Uterus (tissue), 4 donors: ENCODE measurements at places on chromosomes 5 and 9. TPM values are rescaled to one million over a fixed set of nuclear protein-coding genes. Genes with fewer than 3 reads are reported as not detected.

DNA sequence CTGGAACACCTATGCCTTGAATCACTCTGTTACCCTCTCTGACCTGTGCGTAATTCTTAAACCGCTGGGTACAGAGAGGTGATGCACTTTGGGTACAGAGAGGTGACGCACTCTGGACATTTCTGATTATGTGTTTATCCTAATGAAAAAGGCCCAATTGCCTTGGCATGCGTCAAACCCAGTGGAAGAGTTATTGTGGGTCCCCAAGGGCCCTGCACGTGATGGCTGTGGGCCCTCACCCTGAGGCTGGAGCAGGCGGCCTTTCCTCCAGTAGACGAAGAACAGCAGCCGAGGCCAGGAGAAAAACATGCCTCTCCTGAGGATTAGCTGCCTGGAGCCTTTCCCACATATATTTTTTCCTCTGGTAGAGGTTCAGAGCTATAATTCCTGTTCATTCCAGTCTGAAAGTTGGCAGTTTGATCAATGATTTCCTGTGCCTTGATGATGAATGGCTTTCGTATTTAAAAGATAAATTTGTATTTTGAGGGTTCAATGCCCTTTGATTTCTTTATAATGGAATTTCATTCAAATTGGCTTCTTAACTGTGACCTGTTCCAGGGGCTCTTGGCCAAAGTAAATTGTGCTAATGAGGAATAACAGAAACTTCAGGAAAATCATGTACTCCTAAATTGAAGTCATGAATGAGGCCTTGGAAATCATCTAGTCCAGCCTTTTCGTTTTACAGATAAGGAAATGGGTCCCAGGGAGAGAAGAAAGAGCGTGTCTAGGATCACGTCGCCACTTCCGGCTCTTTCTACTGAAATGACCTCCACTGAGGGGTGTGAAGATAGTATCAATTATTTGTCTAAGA is 22.8 kb downstream of the ACER2 start:
- DNase-seq = peak; percentile 69
- H3K4me1 ChIP-seq = no peaks in the 10 kb centered on the region
- H3K27me3 ChIP-seq = no peaks in the 10 kb centered on the region
- H3K27ac ChIP-seq = peak overlapping the region; percentile 68
- no peaks in the 10 kb centered on the region for H3K36me3 ChIP-seq

GRCh38 chr5:131672776-131673175 is 37.7 kb upstream of the RAPGEF6 start:
- no peaks in the 10 kb centered on the region for H3K36me3 ChIP-seq
- no peaks in the 10 kb centered on the region for H3K27me3 ChIP-seq
- no peak for DNase-seq
- peaks cover 15% of the 10 kb centered on the region for H3K4me1 ChIP-seq
- no peak overlapping the region for H3K4me3 ChIP-seq

GRCh38 chr5:28408186-28408585 is 1369.8 kb upstream of the CDH9 start:
- DNase-seq = no peak
- H3K4me3 ChIP-seq = no peak overlapping the region

DNA sequence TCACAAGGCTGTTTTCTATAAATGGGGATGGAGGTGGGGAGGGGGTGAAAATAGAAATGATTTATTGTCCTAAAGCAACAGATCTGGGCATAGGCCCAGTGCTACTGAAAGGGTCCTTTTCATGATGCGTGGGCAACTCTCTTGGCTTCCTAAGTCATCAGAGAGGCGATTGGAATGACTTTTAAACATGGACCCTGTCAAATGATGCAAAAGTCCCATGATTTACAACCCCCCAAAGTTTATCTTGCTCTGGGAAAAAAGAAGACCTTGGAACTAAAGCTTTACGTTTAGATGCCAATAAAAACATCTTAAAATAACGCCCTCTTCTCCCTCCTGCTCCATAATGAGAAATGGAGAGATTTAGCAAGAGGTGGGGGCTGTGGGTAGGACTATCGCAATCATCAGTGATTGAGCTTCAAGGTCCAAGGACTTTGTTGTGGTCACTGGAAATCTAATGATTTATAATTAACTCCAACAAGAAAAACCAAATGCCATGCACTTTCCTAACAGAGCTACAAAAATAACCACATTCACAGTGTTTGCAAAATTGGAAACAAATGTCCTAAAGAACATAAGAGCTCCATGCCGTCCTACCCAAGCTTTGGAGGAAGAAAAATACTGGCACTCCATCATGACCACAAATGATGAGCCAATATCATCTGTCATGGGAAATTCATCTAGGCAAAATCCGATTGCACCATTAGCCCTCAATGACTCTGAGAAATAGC is 167.5 kb upstream of the CLINT1 start:
- no peaks in the 10 kb centered on the region for H3K27me3 ChIP-seq
- no peak overlapping the region for H3K4me3 ChIP-seq
- peak; percentile 42 for DNase-seq
- H3K27ac ChIP-seq = peak overlapping the region; percentile 63

DNA sequence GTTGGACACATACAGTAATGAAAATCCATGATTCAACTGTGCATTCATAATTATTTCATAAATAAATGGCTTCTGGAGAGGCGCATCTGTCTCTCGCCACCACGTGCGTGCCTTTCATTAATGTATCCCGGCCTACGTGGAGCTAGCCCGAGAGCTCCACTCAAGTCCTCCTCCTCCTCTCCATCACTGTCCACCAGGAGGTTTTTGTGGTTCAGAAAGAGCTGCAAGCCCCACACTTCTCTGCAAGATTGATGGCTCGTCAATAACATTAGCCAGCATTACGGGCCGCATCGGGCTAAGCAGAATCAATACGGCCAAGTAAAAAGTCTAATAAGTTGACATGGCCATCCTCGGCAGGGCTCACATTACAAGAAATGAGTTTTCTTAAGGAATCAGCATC is 499.8 kb downstream of the BNC2 start:
- no peaks in the 10 kb centered on the region for H3K4me1 ChIP-seq
- no peaks in the 10 kb centered on the region for H3K27me3 ChIP-seq
- no peak for DNase-seq

- H3K36me3 ChIP-seq = no peaks in the 10 kb centered on the region
- H3K27ac ChIP-seq = no peak overlapping the region
- no peak overlapping the region for H3K4me3 ChIP-seq
Measured at GRCh38 chr5:54651482-54652076, 134.0 kb downstream of the SNX18 start.

Gene CDKN2B
- 1.8 TPM for total RNA-seq

Gene AGXT2
- not detected for total RNA-seq

Gene CCDC192
- total RNA-seq = not detected

Gene PHF24
- total RNA-seq = 0.76 TPM
